ENCODE measurements at places on chromosomes 5 and 9. TPM values are rescaled to one million over a fixed set of nuclear protein-coding genes. Genes with fewer than 3 reads are reported as not detected.

DNA sequence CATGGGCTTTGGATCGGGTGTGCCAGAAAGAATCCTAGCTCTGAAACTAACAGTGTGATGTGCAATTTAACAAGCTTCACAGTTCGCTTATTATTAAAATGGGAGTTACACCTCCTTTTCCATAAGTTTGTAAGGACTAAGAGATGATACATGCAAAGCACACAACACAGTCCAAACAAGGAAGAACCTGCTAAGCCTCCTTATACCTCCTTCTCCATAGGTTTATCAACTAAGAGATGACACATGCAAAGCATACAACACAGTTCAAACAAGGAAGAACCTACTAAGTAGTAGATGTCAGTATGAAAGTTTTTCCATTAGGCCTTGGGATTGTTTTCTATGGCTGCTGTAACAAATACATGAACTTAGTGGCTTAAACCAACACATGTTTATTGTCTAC, 215.9 kb downstream of the DCP2 start:
- DNase-seq: no peak

GRCh38 chr5:174424219-174425053, 299.9 kb upstream of the MSX2 start:
- peak; percentile 46 for DNase-seq

DNA sequence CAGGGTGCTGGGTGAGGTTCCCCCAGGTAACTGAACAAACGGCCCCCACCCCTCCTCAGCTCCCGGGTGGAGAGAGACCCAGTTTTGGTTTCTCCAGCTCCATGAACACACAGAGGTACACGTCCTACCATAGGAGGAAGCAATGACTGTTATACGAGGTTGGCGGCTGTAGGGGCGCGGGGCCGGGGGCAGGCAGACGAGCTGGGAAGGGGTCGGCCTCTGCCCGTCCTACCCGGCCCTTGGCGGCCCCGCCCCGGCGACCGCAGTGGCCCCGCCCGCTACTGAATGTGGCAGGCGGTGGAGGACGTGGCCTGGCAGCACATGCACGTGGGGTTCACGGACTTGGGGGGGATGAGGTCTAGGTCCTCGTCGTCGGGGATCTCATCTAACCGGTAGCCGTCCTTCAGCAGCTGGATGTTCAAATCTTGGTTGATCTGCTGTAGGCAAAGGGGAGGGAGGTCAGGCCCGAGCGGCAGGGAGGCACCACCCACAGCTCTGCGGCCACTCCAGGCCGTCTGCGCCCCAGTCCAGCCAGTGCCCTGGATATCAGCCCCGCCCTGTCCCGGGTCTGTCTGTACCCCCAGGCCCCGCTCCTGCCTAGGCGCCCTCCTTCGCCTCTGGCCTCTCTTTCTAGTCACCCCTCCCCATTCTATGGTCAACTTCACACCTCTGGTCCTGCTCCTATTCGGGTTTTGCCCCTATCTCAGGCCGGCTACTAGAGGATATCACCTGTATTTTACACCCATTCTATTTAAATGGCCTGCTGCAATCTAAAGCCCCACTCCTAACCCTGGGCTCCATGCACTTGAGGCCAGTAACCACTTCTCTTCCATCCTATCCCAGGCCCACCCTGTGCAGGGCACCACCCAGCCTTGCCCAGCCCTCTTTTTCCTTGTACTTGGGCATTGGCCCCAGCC, 24.2 kb upstream of the MYORG start:
- no peak for DNase-seq

WWC1 gene
- 29.0 TPM for polyA plus RNA-seq

- DNase-seq: no peak
Observed at GRCh38 chr9:101326501-101326900, 58.3 kb downstream of the BAAT start.

- DNase-seq: no peak
Observed at GRCh38 chr5:176878463-176878862, 20.7 kb downstream of the HK3 start.

CER1 gene
- 4.1 TPM for polyA plus RNA-seq

DNA sequence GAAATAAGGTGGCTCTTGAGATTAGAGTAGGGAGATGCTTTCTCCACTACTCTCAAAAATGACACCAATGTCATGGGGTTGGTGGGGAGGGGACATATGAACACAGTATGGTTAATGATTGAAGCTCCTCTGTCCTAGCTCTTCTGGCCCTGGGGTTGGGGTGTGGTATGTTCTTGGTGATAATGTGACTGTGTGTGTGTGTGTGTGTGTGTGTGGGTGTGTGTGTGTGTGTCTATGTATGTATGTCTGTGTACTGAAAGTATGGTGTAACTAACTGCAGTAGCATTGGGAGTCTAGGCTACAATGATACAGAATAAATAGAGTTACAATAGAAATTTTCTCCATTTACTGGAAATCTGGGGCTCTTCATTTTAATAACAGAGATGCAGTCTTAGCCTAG, 121.0 kb upstream of the CD180 start:
- no peak for DNase-seq

- no peak for DNase-seq
Observed at GRCh38 chr9:13957089-13957488, 356.9 kb downstream of the NFIB start.

- DNase-seq: no peak
Observed at GRCh38 chr5:132493821-132494220, 3.2 kb upstream of the IRF1 start.

- DNase-seq: peak; percentile 45
Observed at GRCh38 chr5:3187771-3188425, 407.7 kb upstream of the IRX1 start.

GRCh38 chr9:29325894-29326293, 1752.6 kb upstream of the C9orf72 start:
- DNase-seq: no peak

GRCh38 chr9:87742813-87743428, 17.0 kb downstream of the CTSL start:
- DNase-seq: no peak

- no peak for DNase-seq
Observed at GRCh38 chr5:169354263-169354662, 53.3 kb upstream of the SLIT3 start.

SPRY4 gene
- polyA plus RNA-seq: 5.3 TPM

EDIL3 gene
- 53.8 TPM for polyA plus RNA-seq

DNA sequence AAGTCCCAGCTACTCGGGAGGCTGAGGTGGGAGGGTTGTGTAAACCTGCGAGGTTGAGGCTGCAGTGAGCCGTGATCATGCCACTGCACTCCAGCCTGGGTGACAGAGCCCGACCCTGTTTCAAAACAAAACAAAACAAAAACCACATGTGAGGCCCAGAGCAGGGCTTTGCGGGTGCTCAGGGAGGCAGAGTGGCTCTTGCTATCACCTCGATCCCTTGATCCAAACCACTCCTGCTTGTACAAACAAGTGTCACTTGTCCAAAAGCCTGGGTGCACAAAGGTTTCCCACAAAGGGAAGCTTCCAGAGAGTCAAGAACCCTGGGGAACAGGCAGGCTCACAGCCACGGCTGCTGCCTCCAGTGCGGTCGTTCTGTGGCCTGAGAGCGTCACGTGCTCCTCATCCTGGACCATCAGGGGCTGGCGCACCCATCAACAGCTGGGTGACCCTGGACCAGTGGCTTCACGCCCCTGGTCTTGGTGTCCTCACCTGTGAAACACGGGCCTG, 162.7 kb downstream of the C9orf50 start:
- DNase-seq: no peak

DNA sequence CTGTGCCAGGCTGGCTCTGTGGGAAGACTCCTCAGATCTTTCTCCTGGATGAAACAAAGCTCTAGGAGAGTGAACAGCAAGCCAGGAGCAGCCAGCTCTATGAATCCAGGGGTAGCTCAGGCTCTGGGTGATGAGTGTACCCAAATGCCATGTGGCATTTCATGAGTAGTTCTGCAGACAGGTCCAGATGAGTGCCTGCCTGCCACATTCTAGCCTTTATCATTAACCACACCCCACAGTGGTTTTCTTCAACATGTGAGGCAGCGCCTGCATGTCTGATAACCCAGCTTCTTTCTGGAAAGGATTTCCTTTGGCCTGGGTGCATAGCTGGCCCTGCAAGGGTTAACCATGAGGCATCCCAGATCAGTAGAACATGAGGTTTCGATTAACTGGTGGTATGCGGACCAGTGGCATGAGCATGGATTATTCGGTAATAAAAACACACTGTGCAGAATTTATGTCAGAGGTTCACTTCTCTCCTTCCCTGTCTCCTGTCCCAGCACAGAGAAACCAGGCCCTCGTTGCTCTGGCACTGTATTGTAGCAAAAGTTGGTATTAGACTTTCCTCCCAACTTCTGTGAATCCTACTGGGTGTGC, 381.9 kb upstream of the ZNF462 start:
- DNase-seq: no peak

MYO10 gene
- polyA plus RNA-seq: 39.3 TPM
